ENCODE measurements at places on chromosomes 3 and 15. TPM values are rescaled to one million over a fixed set of nuclear protein-coding genes. Genes with fewer than 3 reads are reported as not detected.

CXCR6 gene
- 10.4 TPM for total RNA-seq

TMEM108 gene
- total RNA-seq: 0.33 TPM

SLC38A3 gene
- 0.05 TPM for total RNA-seq

KNG1 gene
- total RNA-seq: 0.14 TPM

AGTR1 gene
- 0.61 TPM for total RNA-seq

TMEM45A gene
- total RNA-seq: 2.6 TPM

SLC9C1 gene
- 0.94 TPM for total RNA-seq

DNA sequence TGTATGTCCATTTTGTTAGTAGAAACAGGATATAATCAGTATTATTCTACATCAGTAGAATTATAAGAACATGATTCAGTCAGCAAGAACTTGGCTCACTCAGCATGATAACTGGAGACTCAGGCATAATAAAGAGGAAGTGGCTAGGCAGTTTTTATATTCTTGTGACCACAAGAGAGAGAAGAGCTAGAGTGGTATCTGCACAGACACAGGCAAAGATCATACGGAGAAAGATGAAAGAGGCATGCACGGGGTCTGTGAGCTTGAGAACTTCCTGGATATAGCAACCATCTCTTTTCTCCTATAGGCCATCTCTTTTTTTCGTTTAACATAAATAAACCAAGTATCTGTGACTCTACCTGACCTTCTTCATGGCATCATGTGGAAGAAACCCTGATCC is 46.8 kb downstream of the MYO5A start:
- no peaks in the 10 kb centered on the region for H3K36me3 ChIP-seq
- H3K27ac ChIP-seq: peak overlapping the region; percentile 15
- no peak overlapping the region for H3K4me3 ChIP-seq

DNA sequence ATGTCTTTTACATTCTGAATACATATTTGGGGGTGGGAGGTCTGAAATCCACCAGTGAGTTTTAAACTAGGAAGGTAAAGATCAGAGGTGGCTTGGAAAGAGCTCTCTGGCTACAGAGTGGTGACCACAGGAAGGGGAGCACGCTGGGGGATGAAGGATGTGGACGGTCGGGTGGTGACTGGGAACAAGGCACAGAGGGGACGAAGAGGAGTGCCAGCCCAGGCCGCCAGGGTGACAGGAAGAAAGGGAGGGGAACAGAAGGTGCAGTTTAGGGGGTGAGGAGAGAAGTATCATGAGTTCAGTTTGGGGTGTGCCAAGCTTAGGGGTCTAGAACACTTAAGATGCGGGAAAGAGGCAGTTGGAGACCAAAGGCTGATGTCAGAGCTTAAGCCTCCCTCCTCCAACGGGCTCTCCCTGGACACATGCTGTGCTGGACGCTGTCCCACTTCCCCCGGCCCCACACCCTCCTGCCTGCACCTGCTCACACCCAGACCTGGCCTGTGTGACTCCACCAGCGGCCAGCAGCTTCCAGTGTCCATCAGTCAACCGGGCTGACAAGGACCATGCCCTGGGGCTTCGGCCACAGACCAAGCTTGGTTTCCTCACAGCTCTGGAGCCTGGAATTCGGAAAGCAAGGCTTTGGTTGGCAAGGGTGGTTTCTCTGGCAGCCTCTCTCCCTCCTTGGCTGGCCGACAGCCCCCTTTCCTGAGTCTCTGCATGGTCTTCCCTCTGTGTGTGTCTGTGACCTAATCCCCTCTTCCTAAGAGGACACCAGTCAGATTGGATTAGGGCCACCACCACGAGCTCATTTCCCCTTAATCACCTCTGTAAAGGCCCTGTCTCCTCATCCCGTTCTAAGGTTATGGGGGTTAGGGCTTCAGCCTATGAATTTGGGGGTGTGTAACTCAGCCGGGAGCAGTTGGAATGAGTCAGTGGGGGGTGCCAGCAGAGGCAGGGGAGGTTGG is 120.4 kb upstream of the IQSEC1 start:
- peaks cover 15% of the 10 kb centered on the region for H3K4me1 ChIP-seq
- no peaks in the 10 kb centered on the region for H3K36me3 ChIP-seq
- no peak for DNase-seq
- H3K4me3 ChIP-seq: no peak overlapping the region
- H3K27me3 ChIP-seq: no peaks in the 10 kb centered on the region
- H3K27ac ChIP-seq: no peak overlapping the region

DNA sequence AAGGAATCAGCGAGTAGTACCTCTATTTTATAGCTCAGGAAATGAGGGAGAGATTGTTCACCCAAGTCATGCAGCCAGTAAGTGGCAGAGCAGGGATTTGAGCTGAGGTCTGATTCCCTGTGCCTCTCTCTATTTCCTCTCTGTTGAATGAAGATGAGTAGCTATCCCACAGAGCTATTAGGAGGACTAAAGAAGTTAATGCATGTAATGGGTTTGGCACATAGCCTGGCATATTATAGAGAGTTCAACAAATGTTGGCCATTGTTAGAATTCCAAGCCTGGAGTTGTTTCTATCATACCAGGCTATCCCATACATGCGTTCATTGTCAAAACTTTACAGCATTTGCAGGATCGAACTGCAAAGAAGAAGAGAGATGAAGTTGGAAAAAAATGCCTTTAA is 21.8 kb upstream of the KLHL6 start:
- no peak overlapping the region for H3K27ac ChIP-seq
- no peaks in the 10 kb centered on the region for H3K27me3 ChIP-seq
- H3K4me1 ChIP-seq: peaks cover 10% of the 10 kb centered on the region
- no peaks in the 10 kb centered on the region for H3K36me3 ChIP-seq
- H3K4me3 ChIP-seq: no peak overlapping the region

- no peak overlapping the region for H3K27ac ChIP-seq
- DNase-seq: no peak
- H3K4me3 ChIP-seq: no peak overlapping the region
These were observed 28.0 kb downstream of the SENP7 start for GRCh38 chr3:101484805-101485620.

DNA sequence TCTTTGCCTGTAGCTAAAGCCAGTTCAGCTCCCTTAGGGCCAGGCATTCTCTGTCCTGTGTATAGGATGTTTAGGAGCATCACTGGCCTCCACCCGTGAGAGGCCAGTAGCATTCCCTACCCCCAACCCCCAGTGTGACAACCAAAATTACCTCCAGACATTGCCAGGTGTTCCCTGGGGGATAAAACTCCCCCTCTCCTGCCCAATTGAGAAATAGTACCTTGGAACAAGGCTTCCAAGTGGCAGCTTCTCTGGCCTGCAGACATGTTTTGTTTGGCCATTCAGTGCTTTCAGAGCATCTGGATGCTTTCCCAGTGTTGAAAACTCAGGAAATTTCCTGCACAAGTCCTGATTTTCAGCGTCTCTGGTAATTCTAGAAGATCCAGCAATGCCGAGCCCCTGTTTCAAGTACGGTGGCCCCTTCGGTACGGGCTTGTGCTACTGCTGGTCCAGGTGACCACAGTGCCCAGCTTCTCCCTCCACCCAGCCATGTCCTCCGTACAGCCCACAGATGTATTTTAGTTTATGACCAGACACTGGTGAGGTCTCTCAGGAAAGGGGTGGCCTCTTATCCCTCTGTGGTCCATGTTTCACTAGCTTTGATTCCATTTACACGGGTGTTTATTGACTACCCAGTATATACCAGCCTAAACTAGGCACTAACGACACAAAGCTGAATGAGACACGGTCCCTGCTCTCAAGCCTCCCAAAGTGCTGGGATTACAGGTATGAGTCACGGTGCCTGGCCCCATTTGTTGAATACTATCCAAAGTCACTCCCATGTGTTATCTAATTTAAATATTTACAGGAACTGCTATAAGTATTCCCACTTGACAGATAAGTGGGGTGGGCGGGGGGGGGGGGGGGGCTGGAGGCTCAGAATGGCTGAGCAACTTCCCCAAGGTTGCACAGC is 125.4 kb upstream of the RAD18 start:
- H3K27me3 ChIP-seq: no peaks in the 10 kb centered on the region
- no peak overlapping the region for H3K27ac ChIP-seq
- H3K36me3 ChIP-seq: no peaks in the 10 kb centered on the region
- no peaks in the 10 kb centered on the region for H3K4me1 ChIP-seq

DNA sequence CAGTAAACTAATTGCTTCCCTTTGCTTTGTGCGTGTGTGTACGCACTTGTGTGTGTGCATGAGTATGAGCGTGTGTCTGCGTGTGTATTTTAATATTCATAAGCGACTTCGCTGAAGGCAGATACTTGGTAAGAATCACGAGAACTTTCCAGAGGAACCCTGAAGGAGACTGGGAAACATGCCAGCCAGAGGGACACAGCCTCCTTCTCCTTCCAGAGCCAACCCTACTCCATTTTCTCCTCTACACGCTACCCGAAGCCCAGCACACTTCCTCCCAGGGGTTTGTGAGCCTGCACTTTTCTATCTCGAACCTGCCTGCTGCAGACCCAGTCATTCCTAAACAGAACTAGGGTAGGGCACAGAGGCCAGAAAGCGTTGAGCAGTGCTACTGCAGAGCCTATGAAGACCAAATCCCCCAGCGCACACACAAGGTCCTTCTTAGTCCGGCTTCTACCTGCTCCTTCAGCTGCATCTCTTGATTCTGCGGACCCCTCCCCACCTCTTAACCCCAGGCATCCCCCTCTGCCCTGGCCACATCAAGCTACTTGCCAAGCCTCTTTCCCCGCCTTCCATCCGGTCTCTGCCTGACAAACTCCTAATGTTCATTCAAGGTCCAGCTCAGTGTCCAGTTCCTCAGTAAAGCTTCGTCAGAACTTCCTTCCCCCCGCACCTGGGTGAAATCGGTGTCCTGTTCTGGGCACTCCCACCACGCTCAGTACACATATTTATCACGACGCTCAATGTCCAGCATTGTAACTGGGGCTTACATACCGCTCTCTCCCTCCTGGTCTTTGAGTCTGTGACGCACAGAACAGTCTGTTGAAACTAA is 191.8 kb downstream of the FAM43A start:
- H3K36me3 ChIP-seq: no peaks in the 10 kb centered on the region
- H3K27ac ChIP-seq: no peak overlapping the region
- peaks cover 24% of the 10 kb centered on the region for H3K4me1 ChIP-seq

GRCh38 chr3:175212896-175213295 is 353.8 kb downstream of the NAALADL2 start:
- no peaks in the 10 kb centered on the region for H3K36me3 ChIP-seq
- H3K27ac ChIP-seq: no peak overlapping the region
- no peak for DNase-seq

- no peak for DNase-seq
- H3K27me3 ChIP-seq: no peaks in the 10 kb centered on the region
- no peak overlapping the region for H3K27ac ChIP-seq
- H3K36me3 ChIP-seq: no peaks in the 10 kb centered on the region
- no peak overlapping the region for H3K4me3 ChIP-seq
- H3K4me1 ChIP-seq: no peaks in the 10 kb centered on the region
These were observed 439.5 kb downstream of the PDCD6IP start for GRCh38 chr3:34237946-34238345.

DNA sequence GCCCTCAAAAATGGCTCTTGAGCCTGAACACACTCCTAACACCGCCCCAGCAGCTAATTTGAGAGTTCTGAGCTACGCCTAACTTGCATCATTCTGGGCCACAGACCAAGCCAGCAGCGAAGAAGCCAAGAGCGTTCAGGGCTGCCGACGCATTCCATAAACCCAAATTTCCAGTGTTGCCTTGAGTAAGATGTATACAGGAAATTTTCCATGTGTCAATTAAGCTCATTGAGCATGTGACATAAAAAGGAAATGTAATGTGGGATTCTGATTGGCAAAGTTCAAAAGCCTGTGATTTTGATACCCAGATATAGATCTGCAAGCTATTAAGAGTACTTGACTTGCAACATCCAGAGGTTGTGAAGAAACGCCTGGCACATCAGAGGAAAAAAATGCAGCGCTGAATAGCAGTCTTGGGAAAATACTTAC is 148.6 kb upstream of the NR2F2 start:
- no peaks in the 10 kb centered on the region for H3K27me3 ChIP-seq
- H3K27ac ChIP-seq: no peak overlapping the region
- H3K36me3 ChIP-seq: no peaks in the 10 kb centered on the region
- no peaks in the 10 kb centered on the region for H3K4me1 ChIP-seq

DNA sequence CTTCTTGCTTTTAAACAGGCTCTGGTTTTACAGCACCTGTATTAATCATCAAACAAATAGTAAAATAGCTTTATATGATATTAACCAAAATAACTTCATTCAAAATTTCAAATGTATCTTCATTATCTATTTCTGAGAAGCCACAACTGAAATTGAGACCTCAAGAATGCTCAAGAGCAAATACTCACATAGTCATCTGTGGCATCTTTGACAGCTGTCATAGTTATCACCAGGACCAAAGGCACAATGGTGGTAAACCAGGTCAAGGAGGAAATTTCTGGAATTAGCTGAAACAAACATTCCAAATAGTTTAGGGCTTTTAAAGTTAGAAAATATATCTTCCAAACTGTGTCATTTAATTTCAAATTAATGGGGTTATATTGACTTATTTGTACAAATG is 74.6 kb downstream of the ATP8B4 start:
- H3K4me1 ChIP-seq: no peaks in the 10 kb centered on the region
- H3K36me3 ChIP-seq: no peaks in the 10 kb centered on the region
- H3K27ac ChIP-seq: no peak overlapping the region
- H3K27me3 ChIP-seq: no peaks in the 10 kb centered on the region
- no peak for DNase-seq

- no peak for DNase-seq
- no peaks in the 10 kb centered on the region for H3K36me3 ChIP-seq
- peaks cover 26% of the 10 kb centered on the region for H3K4me1 ChIP-seq
- H3K4me3 ChIP-seq: peak overlapping the region; percentile 13
These were observed 4.8 kb upstream of the MECOM start for GRCh38 chr3:169668072-169668956.

GRCh38 chr3:64830681-64831080 is 142.9 kb upstream of the ADAMTS9 start:
- no peak for DNase-seq
- no peak overlapping the region for H3K27ac ChIP-seq
- no peaks in the 10 kb centered on the region for H3K36me3 ChIP-seq
- H3K4me1 ChIP-seq: no peaks in the 10 kb centered on the region

DNA sequence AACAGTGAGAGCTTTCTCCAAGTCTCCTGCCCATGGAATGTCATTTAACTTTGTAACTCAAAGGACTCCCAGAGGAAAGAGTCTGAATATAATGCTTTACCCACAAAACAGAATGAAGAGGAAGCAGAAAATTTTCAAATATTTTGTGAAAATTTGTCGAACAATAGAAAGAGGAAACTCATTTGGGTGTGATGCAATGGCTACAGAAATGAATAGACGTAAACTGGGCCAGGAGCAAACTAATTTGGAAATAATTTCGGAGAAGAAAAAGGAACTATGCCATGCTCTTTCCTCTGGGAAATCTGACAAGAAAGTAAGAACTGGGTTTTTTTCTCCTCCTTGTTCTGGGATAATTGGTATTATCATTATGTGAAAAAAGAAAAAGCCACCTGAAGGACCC is 11.2 kb upstream of the SUMF1 start:
- no peaks in the 10 kb centered on the region for H3K4me1 ChIP-seq
- no peak for DNase-seq
- no peak overlapping the region for H3K27ac ChIP-seq
- H3K4me3 ChIP-seq: no peak overlapping the region
- no peaks in the 10 kb centered on the region for H3K36me3 ChIP-seq
- H3K27me3 ChIP-seq: no peaks in the 10 kb centered on the region

Measured in thymus (tissue), 14 donors.